ENCODE measurements at places on chromosomes 1 and 21.

DNA sequence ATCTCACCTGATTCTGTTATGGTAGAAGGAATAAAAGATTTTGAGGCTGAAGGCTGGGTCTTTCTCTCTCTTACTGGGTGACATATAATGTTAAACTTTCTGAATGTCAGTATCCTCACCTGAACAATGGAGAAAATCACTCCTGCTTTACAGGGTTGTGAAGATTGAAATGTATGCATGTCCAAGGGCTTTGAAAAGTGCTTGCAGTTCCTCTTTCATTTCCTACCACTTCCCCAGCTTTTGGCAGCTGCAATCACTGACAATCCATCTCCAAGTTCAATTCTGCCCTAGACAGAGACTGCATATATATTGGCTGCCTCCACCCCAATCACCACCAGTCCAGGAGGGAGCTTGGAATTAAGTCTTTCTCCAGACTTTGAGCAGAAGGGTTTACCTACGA, 39.8 kb downstream of the FAM78B start:
- no peak for DNase-seq

DNA sequence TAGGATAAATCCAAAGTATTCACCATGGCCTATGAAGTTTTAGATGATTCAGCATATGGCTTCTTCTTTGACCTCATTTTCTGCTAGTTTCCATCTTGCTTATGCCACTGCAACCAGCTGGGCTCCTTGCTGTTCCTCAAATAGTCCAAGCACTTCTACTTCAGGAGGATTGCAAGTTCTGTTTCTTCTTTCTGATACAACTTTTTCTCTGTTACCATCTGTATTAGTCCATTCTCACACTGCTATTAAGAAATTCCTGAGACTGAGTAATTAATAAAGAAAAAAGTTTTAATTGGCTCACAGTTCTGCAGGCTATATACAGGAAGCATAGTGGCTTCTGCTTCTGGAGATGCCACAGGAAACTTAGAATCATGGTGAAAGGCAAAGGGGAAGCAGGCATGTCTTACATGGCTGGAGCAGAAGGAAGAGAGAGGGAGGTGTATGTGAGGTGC, 20.3 kb downstream of the PTGS2 start:
- no peak for DNase-seq

GRCh38 chr1:93625582-93626327, 55.9 kb downstream of the BCAR3 start:
- no peak for DNase-seq

DNA sequence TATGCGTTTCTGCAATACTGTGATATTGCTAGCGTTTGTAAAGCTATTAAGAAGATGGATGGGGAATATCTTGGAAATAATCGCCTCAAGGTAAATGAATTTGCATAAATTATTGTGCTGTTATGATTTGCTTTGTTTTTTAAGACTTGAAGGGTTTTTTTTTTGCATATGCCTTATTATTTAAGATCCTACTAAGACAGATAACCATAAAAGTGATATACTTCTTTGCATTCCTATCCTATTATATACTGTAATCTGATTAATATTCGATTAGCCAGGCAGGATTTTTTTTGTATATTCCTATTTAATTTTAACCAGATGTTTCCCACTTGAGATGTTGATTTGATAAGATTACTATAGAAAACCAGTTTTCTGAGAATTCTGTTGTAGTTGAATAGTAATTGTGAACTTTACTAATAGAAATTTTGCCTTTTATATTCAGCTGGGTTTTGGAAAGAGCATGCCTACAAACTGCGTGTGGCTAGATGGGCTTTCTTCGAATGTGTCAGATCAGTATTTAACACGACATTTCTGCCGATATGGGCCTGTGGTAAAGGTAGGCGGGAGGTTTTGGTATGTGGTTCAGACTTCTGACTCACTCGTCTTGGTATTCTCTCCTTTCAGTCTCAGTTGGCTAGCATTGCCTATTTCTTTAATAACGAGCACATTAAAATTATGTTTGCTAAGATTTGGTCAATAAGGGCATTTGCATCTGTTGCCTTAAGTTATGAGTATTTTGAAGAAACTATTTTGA, 56.8 kb downstream of the ZBTB17 start:
- DNase-seq, result no peak

- no peak for DNase-seq
Measured at GRCh38 chr1:91137173-91137852, 115.5 kb upstream of the ZNF644 start.

DNA sequence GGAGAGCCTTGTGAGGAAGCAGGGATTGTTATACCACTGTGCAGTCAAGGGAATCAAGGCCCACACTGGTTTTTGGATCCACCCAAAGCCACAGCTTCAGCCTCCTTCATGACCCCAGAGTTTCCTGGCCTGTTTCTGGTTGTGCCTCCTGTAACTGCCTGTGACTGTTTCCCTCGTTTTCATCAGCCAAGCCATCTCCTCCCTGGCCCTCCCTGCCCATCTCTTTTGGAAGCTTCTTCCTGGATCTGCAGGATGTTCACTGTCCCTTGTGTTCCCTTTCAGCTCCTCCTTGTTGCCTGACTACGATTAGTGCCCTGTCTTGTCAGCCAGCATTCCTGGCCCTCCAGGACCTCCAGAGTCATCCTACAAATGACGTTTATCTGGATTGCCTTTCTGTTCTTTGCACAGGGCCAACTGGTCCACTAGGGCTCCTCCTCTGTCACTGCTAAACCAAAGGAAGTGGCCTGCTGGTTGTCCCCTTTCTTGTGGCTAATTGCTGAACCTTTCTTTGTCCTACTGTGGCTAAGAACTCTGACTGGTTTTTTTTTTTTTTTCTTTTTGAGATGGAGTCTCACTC, 17.9 kb downstream of the SFT2D2 start:
- DNase-seq, result no peak

- no peak for DNase-seq
Measured at GRCh38 chr1:7040969-7041695, 255.9 kb downstream of the CAMTA1 start.

- DNase-seq, result no peak
Measured at GRCh38 chr1:60108196-60108595, 34.6 kb upstream of the C1orf87 start.

DNA sequence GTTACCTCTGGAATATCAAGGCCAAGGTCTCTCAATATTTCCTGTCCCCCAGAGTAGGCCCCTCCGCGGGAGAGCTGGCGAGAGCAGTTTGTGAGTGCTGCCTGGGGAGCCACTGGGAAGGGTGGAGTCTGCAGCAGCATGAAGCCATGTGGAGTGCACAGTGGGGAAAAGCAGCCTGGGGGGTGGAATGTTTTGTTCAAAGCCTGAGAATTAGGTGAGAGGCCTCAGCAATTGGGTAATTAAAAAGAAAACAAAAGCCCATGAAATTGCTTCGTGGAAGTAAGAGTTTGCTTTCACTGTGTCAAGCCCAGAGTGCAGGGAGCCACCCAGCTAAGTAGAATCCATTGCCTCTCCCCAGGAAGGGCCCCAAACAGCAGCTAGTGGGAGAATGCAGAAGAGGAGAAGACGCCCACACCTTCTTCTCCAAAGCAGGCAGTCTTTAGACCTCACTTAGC, 30.2 kb upstream of the DISC1 start:
- no peak for DNase-seq

GRCh38 chr1:16413191-16413590, 24.0 kb downstream of the SPATA21 start:
- DNase-seq, result no peak
